ENCODE measurements at places on chromosomes 7 and 10.

DNA sequence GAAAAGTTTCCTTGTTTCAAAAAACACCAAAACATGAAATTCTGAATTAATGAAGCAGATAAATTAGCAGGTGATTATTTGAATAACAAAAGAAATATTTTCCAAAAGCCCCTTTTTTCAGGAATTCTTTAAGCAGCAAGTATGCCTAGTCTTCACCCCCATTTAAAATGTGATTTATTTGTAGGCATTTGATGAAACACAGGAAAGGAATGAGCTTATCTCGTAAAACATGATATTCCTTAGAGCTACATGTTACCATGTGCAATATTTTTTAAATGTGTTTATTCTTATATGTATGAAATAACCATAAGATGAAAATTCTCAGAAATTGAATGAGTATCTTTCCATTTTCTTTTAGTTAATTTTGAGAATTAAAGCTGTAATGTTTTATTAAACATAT, 106.1 kb downstream of the CHN2 start:
- no peak for DNase-seq

DNA sequence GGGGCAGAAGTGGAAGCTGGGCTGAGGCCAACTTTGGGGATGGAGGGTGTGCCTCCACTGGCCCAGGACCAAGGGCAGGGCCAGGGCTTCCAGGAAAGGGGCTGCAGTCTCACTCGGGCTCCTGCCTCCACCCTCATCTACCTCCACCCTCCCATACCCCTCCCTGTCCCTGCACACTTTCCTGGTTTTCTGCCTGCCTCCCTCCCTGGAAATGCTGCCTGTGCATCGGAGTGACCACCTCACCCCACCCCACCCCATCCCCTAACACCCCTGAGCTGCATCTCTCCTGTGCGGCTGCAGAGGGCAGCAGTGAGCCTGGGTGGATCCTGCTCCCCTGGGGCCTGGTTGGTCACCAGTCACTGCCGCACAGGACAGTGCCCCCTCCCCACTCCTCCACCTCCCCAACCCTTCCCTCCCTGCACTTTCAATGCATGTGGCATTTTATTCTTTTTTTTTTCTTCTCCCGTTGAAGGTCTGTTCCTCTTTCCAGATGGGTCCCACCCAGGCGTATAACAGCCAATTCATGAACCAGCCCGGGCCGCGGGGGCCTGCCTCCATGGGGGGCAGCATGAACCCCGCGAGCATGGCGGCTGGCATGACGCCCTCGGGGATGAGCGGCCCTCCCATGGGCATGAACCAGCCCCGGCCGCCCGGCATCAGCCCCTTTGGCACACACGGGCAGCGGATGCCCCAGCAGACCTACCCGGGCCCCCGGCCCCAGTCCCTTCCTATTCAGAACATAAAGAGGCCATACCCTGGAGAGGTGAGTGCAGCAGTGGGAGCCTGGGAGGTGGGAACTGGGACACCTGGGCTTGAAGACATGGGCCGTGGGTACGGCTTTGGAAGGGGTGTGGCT, 54.1 kb upstream of the PPIF start:
- peak; percentile 50 for DNase-seq

DNA sequence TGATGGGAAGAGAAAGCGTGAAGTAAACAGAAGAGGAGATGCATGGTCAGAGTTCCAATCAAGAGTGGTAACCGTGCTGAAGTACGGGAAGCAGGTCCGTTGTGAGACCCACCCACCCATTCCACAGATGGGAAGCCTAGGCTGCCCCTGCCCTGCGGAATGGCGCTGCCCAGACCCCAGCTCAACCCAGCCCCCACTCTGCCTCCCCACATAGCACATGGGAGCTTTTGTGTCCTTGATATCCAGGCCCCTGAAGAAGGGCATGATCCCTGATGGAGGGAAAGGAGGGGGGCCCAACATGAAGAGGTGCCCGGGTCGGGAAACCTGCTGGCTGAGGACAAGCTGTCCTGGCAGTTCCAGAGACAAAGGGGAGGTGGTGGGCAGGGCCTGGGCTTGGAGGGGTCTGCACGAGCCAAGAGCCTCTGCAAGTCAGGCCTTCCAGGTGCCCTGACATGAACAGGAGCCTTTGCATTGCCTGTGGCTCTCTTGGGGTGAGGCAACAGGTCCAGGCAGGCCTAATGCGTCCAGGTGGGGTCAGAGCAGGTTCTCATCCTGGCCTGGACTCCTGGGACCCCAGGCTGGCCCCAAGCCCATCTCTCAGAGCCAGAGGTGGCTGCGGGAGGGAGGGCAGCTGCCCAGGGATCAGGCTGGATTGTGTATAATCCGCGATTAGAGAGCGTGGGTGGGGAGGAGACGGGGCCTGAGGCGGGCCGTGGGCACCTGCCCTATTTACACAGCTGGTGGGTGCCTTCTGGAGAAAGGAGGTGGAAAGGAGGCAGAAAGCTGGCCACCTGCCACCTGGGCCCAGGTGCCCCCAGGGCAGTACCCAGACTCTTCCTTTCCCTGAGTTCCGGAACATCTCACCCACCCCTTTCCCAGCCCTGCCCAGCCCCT, 23.5 kb downstream of the YKT6 start:
- no peak for DNase-seq

DNA sequence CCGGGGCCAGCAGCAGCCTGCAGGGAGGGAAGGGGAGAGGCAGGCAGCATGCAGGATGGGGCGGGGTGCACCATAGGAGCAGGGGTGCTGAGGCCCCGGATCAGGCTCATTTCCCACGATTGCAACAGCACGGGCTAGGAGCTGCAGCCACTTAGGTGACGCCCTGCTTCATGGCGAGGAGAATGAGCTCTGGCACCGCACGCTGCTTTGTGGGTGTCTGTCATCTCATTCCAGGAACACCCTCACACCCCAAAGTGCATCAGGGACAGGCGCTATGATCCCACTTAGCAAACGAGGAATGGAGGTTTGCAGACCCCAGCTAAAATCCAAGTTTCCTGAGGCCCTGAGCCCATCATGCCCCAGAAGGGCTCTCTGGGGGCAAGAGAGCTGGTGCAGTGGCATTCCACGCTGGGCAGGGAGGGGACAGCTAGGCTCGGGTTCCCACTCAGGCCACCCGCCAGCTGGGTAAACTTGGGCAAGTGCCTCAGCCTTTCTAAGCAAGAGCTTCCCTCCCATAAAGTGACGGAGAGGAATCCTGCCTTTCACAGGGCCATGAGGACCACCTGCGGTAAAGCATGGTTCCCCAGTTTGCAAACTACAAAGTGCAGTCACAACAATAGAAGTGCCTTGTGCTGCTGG, 9.3 kb downstream of the KCNH2 start:
- no peak for DNase-seq

DNA sequence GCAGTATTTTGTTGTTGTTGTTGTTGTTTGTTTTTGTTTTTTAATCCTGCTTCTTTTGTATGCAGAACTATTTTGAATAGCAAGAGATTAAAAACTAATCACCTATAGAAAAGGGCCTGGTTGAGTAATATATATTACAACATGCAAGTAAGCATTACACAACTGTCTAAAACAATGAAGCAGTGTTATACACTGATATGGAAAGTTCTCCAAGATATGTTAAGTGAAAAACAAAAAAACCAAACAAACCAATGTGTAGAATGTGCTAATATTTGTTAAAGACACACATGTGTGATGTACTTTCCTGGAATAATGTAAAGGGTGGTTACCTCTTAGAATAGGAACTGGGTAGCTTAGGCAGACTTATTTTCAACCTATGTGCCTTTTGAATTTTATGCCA, 117.4 kb downstream of the ZNF365 start:
- DNase-seq = no peak

DNA sequence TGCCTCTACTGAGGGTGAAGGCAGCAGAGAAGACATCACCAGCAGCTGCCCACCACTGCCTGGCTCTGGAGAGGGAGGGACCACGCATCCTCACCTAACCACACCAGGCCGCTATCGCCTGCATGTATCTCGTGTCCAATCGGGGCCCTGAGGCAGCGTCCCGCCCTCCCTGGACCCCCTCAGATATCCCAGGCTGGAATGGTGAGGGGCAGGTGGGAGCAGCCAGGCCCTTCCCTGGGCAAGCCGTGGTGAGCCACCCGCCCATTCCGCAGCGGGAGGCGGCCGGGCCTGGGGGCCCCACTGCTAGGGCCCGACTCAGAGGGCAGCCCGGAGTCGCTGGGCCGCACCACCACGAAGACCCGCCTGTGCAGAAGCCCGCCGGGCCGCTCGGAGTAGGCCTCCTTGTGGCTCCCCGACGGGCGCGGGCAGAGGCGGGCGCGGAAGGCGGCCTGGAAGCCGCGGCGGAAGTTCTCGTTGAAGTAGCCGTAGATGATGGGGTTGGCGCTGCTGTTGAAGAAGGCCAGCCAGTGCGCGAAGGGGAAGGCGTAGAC, 21.6 kb upstream of the PPA1 start:
- peak; percentile 12 for DNase-seq

- DNase-seq = no peak
Observed at GRCh38 chr10:132657127-132657706, 119.6 kb downstream of the INPP5A start.

DNA sequence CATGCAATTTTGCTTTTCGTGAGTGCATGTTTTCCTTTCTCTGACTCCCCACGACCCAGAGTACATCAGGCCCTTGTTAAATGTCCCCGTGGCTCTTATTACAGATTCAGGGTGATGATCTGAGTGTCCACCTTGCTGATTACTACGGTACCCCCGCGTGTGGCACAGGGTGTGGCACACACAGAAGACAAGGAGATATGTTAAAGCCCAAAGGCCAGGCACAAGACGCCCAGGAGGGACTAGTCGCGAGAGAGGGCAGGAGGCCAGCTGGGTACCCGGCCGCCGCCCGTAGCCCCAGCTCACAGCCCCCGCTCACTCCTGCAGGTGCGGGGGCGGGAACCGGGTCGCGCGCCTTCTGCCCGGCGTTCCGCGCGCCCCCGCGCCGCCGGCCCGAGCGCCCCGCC, 281 bp upstream of the EXOC6 start:
- DNase-seq = no peak

- no peak for DNase-seq
Observed at GRCh38 chr7:50268990-50269389, 35.5 kb upstream of the IKZF1 start.

DNA sequence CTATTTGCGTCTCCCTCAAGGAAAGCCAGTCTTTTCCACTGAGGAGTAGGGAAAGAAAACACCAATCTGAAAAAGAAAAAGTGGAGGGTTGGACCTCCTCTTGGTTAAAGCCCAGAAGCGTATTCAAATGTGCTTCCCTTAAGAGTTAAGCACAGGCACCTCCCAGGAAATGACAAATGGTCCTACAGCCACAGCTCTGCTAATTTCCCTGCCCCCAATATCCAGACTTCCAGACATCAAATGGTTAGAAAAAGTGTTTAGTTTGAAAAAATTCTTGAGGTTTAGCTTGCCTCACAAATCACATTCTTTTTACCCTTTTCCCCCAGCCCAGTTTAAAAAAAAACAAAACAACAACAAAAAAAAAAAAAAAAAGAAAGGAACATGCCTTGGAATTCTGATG, 19.0 kb upstream of the COL1A2 start:
- no peak for DNase-seq

DNA sequence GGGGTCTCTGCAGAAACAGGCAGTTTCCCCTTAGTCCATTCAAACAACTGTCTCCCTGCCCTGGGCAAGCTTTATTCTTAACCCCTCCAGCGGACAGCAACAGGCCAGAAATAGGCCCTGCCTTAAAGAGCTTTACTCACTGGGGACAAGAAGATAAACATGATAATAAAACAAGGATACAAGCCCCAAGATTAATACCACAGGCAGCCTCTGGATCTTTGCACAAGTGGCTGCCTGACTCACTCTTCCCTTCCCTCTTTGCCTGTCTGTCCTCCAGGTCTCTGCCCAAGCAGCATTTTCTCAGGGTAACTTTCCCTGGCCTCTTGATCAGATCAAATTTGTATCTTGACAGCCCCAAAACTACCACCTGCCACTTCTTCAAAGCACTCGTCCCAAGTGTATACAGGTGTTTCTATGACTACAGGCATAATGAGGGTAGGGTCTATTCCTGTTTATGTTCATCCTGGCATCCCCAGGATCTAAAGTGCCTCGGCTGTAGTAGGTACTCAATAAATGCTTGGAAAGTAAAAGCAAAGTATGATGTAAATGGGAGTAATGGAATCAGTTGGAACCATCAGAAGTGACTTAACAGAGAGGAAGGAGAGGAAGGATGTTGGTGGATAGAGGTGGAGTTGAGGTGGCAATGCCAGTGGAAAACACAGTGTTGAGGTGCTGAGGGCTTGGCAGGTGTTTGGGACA, 7.0 kb upstream of the CAMK2G start:
- no peak for DNase-seq

DNA sequence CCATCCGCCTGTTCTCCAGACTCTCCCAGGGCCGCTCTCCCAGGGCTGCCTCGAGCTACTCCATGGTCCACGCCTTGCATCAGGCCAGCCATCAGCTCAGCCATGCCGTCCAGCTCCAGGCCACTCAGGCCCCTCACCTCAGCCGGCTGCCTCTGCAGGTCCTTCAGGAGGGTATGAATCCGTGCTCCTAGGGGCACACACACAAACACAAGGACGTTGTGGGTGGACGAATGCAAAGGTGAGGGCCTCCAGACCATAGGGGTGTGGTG, 449.4 kb downstream of the PTPRN2 start:
- no peak for DNase-seq

GRCh38 chr10:53009961-53010907, 237.7 kb upstream of the MBL2 start:
- no peak for DNase-seq

GRCh38 chr7:111229916-111230315, 139.0 kb downstream of the LRRN3 start:
- DNase-seq = peak; percentile 12

GRCh38 chr10:130300608-130301020, 164.4 kb downstream of the GLRX3 start:
- DNase-seq = peak; percentile 8

- DNase-seq = no peak
Observed at GRCh38 chr10:28564905-28565304, 32.0 kb downstream of the WAC start.

DNA sequence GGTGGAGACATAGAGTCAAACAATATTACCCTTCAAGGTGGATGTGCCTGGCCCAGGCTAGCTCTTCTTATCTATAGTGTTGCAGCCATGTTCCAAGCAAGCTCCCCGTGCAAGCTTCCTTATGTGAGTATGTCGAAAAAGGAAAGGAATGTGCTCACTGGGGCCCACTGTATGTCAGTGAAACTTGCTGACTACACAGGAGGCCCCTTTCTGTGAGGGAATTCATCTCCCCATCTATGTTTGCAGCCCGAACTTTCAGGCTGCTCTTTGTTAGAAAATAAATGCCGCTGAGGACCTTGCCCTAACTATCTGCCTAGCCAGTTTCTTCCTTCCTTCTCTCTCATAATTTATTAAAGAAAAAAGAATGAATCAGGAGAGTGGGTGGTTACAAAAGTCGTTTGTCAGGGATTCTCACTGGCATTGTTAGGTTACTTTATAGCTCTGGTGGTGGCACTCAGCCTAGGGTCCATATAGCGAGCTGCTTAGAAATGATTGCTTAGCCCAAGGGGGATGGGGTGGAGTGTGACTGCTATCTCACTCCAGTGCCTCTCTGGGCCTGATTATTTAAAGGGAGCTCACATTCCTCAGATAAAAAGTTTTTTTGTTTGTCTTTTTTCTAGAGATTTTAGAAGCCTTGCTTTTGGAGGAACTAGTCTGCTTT, 302.1 kb downstream of the ABCA13 start:
- DNase-seq = no peak

DNA sequence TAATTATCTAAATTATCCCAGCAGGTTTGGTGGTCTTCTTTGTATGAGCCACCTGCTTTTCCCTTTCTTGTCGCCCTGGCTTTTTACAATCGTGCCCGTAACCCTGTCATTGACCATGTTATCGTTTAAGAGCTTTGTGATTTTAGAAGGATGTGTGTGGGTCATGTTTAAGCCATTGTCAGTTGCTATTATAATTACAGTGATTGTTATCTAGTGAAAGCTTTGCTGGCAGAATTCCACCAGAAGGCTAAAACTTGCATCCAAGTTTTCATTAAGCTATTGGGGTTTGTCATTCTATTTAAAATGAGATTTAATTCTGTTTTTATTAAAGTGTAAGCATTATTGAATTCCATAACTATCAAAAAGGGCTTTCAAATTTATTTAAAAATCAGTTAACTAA, 354.2 kb upstream of the TMEM229A start:
- no peak for DNase-seq

Measured in inflammatory macrophage (primary cell).